ENCODE measurements at places on chromosomes 5 and 9. TPM values are rescaled to one million over a fixed set of nuclear protein-coding genes. Genes with fewer than 3 reads are reported as not detected.

- no peak for DNase-seq
Observed at GRCh38 chr5:126826619-126827215, 49.8 kb downstream of the LMNB1 start.

GRCh38 chr9:107177857-107178256, 105.2 kb upstream of the RAD23B start:
- no peak for DNase-seq

DNA sequence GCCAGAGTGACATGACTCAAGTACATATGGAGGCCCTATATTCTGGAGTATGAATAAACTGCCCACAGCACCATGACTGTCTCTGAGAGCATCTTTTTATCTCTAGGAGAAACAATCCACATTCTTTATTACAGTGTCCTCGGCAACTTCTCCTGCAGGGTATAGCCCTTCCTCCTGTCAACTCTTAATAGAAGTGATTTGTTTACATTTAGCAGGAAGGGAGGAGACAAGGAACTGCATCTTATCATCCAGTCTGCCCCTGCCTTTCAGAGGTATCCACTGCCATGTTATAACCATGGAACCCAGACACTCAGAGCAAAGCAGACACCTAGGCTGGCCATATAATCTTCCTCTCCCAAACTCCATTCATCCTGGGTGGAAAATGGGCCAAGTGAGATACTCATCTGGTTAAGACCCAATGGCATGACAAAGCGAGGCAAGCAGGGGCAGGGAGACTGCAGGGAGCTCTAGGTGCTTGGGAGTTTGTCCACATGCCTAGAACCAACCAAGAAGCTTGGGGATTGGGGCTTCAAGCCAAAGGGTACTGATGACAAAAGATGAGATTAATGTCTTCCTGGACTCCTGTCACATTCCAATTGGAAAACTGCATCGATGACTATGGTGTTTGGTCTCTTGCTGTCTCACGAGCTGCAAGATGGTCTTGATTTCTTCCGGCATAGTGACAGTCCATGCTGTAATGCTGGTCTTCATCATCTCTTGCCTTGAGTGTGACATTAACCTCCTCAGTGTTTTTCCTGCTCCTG, 620.5 kb upstream of the KLF4 start:
- DNase-seq: no peak

- no peak for DNase-seq
Observed at GRCh38 chr5:143652108-143652700, 159.8 kb upstream of the HMHB1 start.

GRCh38 chr5:169295306-169295705, 5.6 kb downstream of the SLIT3 start:
- peak; percentile 25 for DNase-seq

DNA sequence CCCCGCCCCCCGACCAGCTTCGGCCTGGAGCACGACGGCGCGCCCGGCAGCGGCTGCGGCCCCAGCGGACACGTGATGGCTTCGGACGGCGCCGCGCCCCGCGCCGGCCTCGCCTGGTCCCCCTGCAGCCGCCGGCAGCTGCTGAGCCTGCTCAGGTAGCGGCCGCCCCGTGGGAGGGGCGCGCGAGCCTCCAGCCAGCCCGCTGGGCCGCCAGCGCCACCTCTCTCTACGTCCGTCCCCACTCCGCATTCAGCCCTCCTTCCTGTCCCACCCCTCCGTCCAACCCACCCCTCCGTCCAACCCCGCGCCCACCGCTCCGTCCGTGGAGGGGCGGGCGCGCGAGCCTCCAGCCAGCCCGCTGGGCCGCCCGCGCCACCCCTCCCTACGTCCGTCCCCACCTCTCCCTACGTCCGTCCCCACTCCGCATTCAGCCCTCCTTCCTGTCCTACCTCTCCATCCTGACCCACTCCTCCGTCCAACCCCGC, 6.5 kb downstream of the ADAMTS13 start:
- no peak for DNase-seq

DNA sequence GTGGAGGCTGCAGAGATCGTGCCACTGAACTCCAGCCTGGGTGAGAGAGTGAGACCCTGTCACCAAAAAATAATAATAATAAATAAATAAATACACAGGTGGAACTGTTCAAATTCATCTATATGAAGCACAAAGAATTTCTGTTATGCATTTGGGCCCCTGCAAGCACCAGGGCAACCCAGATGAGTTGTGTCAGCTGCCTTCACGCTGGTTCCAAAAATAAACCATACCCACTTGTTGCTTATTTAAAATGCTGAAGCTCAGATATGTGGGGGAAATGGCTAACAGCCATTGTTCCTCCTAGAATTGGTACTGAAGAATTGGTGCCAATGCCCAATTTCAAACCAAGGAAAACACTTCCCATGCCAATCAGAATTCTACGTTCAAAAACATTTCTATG, 10.5 kb upstream of the C5orf15 start:
- DNase-seq: no peak

Gene GFRA3
- 1.8 TPM for total RNA-seq

DNA sequence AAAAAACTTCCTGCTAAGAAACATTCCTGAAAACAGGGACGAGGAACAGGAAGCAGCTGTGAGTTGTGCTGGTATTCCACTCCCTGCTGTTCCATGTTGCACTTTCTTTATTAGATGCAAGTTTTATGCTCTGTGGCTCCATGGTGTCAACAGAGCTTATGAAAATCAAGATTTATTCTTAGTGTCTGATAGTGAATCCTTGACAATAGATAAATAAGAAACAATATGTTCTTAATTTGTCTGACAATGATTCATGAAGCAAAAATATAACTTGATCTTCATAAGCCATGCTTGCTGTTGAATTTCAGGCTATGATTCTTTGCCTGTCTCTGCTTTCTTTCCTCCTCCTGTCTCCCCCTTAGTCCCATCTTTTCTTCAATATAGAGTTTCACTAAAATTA, 119.6 kb downstream of the DROSHA start:
- DNase-seq: no peak

Gene FOXD4L6
- 0.14 TPM for total RNA-seq

Gene LCN10
- not detected for total RNA-seq

DNA sequence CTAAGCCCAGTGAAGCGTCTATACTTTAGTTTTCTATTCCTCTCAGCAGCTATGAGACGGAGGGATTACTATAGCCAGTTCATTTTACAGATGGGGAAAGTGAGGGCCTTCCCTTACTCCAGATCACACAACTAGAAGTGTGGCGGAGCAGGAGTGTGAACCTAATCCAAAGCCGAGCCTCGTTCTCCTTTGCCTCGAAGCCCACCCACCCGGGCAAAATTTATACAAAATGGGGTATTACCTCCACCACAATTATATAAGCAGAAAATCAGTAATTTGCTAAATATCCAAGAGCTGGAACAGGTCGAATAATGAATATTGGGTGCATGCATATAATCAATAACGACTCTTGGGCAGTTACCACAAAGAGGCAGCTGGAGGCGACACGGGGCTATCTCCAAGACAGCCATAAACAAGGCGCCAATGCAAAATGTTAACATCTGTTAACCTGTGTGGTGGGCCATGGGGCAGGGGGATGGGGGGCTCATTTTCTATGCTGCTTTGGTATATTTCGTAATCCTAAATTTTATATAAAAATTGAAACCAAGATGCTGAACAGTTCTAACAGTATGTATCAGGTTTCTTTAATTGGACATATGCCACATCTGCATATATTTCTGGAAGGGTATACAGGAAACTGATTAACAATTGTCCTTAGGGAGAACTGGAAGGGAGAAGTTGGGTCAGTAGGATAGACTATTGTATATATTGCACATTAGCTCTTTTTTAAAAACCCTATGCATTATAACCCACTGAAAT, 1.2 kb upstream of the RNF44 start:
- DNase-seq: no peak

- no peak for DNase-seq
Observed at GRCh38 chr5:39049315-39049714, 24.9 kb downstream of the RICTOR start.

Gene CARD9
- 2.6 TPM for total RNA-seq

GRCh38 chr9:5518937-5519319, 8.6 kb downstream of the PDCD1LG2 start:
- no peak for DNase-seq

GRCh38 chr9:133043449-133044035, 12.7 kb downstream of the GTF3C5 start:
- DNase-seq: no peak

DNA sequence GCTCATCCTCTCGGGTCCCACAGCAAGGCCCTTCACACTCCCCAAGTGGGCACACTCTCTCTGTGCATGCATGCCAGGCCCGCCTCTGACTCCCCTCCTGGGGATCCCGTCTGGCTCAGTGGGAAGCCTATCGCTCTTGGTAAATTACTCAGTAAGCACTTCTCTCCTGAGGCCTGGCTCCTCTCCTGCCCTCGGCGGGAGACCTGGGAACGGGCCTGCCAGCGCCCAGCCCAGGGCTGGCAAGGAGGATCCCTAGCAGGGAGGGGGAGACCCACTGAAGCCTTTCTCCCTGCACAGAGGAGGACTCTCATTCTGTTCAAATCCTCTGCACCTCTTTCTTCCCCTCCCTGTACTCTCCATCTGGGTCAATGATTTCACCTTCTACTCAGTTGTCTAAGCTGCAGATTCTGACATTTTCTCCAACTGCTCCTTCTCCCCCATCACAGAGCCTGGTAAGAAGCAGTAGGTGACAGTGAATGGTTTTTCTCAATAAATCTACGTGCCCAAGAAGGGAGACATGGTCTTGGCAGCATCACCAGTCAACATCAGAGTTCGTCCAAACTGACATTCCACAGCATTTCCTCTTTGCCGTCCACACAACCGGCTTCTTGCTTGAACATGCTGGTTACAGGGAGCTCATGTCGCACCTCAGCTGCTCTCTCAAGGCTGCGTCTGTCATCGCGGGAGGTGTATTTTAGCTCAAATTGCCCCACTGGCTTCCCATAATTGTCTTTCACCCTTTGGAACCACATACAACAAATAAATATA, 81.9 kb downstream of the GPR21 start:
- no peak for DNase-seq

DNA sequence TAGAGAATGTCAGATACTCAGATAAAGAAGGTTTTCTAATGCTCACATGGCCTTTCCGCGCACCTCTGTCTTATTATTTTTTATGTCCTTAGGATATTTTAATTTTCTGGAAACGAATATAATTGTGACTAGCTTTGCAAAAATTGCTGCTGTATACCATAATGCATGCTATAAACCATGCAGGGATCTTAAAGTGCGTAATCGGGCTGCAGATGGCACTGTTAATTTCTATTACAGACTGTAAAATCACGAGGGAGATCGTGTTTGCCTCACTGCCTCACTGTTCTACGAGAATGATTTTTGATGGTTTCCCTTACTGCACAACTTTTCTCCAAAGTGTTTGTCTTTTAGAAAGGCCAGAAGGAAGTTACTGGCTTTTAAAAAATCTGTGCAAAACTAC, 356.1 kb downstream of the TUSC1 start:
- DNase-seq: no peak

DNA sequence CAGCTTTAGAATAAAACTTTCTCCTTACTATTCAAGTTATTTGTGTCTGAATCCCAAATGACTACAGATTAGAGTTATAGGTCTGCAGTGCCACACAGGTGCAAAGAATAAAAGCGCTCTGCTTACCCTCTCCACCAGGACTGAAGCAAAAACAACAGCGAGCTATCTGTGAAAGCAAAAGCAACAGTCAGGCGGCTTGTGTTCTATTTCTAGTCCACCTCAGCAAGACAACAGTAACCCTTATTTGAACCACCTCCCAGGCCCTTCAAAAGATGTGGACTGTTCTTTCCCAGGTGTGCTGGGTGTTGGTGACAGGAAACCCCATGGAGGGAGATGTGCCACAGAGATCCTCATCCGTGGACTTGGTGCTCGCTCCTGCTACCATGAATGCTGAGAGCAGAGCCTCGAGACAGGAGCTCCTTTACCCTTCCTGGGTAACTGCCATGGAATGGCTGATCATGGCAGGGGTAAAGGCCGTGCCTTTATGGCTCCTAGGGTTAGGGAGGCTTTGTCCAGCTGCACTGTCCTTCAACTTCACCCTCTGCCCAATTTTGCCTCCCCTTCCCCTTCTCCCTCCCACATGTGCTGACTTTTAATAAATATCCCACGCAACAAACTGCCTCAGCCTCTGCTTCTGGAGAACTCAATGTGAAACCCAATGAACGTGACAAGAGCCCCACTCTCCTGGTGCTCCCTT, 108.6 kb downstream of the SERINC5 start:
- DNase-seq: peak; percentile 24

DNA sequence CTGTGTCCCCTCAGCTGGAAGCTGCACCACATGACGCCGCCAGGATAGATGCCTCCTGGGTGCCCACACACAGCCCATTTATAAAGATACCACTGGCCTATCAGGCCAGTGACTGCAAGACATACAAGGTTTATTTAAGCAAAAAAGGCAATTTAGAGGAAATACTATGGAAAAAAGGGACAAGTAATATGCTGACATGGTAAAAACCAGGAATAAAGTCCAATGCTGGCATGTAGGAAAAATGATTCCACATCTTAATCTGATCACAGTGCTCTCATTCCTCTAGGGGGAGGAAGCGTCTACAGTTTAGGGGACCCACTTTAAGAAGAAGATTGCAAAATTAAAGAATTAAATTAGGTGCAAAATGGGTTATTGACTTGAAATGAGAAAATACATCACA, 80.1 kb downstream of the ZNF354C start:
- DNase-seq: no peak

DNA sequence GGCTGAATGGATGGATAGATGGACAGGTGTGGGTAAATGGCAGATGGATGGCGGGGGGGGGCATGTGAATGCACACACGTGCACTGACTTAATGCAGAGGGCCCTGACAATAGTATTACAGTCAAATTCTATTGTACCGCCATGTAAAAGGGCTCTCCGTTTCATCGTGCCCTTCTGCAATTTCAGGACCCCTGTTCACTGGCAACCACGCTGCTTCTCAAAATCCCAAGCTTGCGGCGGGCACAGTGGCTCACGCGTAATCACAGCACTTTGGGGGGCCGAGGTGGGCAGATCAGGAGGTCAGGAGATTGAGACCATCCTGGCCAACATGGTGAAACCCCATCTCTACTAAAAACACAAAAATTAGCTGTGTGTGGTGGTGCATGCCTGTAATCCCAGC, 211.4 kb downstream of the BNC2 start:
- DNase-seq: no peak

DNA sequence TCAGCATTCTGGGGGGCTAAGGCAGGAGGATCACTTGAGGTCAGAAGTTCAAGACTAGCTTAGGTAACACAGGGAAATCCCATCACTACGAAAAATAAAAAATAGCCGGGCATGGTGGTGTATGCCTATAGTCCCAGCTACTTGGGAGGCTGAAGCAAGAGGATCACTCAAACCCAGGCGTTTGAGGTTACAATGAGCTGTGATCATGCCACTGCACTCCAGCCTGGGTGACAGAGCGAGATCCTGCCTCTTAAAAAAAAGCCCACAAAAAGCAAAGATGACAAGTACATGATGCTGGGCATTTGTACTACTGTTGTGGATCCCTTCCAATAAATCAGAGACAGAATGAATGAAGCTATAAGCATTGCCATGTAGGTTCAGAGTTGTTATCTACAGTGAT, 320.1 kb upstream of the PANK3 start:
- DNase-seq: no peak

Gene PCDHB6
- total RNA-seq: 0.80 TPM

DNA sequence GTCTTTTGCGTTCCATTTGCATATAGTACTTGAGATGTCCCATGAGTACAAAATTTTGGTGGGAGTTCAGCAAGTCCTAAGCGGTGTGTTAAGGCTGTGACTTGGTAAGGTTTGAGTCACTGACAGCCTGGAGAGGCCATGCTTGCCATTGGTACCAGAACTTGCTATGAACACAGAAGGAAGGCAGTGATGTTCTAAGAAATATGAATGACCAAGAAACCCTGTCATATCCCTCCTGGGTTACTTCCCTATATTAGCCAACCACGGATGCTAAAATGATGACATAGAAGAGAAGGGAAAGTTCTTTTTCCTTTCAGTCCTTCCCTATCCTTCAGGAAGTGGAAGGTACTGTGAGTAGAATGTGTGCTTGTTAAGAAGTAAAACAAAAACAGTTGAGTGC, 136.7 kb downstream of the GCNT1 start:
- no peak for DNase-seq

Gene NUTM2G
- total RNA-seq: not detected
